ENCODE measurements at places on chromosomes 13 and 19. TPM values are rescaled to one million over a fixed set of nuclear protein-coding genes. Genes with fewer than 3 reads are reported as not detected.

The CD79A gene
- total RNA-seq, result not detected

The LINGO3 gene
- total RNA-seq, result 6.3 TPM

The ZNF667 gene
- 40.1 TPM for total RNA-seq

DNA sequence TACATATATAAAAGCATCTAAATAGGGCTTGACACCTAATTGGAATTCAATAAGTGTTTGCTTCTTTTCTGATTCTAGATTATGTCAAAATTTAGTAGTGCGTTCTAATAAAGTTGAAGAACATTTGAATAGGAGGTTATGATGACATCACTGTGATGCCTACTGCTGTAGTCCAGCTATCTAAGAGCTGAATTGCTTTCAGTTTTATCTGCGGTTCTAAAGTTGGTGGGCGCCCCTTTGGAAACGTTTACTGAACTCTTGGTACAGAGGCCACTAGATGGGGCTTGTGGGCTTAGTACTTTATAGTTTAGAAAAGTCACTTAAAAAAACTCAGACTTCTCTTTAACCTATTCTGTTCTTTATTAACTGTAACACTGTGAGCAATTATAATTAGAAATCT, 776.9 kb downstream of the GPC5 start:
- no peak for DNase-seq

The LILRB5 gene
- 0.67 TPM for total RNA-seq

GRCh38 chr13:52696566-52696965, 43.1 kb downstream of the CNMD start:
- no peak for DNase-seq

The GGN gene
- total RNA-seq, result 3.5 TPM

GRCh38 chr19:35414442-35414841, 33.6 kb upstream of the FFAR2 start:
- DNase-seq, result no peak

Data from dorsolateral prefrontal cortex (tissue), 122 donors.